Stimulated activated CD8-positive, alpha-beta memory T cell treated with anti-CD3 and anti-CD28 coated beads, Interleukin-2, amount 100 ng/mL, for 1 hour (primary cell): ENCODE measurements at places on chromosomes 7 and 10.

DNA sequence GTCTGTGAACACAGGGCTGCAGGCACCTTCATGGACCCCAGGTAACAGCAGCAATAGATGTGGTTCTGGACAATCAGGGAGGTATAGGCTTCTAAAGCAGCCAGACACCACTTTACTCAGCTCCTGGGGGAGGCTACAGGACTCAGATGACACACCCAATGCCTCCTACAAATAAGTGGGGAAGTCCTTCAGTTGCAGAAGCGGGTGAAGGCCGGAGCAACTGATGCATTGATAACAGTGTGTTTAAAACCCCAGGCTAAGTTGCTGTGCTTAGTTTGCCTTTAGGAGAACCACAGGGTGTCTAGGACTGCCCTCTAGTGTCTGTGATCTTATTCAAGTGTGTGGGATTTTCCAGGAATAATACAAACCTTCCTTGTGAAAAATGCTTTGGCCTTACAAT lies 5.9 kb upstream of the ITGA8 start:
- no peak for DNase-seq

DNA sequence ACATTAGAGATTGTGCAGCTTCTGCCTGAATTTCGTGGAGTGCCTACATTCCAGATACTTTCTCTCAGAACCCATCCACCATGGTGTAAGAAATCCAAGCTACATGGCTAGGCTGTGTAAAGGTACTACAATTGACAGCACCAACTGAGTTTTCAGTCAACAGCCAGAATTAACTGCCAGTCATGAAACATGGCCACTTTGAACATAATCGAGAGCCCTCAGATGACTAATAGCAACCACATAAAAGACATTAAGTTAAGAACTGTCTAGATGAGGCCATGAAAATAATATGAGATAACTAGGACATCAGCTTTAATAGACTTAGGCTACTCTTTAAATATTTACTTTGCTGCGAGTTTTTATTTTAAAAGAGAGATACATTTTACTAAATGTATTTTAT lies 1106.8 kb upstream of the LRRTM3 start:
- DNase-seq, result no peak

DNA sequence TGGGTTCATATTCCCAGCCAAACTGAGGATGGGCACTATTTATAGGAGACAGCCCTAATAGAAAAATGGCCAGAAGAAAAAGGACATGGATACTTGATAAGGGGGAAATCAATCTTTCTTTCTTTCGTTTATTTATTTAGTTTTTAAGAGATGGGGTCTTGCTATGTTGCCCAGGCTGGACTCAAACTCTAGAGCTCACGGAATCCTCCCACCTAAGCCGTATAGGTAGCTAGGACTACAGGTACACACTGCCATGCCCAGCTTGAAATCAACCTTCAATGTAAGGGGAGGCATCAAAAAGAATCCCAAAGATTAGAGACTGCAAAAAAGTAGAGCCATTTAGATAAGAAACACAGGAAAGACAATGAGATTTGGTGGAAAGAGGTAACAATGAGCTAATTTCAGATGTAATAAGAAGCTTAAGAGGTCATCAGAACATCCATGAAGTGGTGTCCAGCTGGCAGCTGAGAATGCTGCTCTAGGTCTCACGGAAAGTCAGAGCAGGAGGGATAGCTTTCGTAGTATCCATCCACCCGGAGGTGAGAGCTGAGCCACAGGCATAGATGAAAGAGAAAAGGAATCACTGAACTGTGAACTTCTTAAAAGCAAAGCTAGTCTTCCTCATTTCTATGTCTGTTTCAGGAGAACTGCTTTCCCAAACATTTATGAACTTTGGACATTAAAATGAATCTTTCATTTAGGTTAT lies 10.5 kb upstream of the ABLIM1 start:
- DNase-seq, result no peak

GRCh38 chr10:60042262-60042661 lies 135.9 kb upstream of the CCDC6 start:
- DNase-seq, result no peak

DNA sequence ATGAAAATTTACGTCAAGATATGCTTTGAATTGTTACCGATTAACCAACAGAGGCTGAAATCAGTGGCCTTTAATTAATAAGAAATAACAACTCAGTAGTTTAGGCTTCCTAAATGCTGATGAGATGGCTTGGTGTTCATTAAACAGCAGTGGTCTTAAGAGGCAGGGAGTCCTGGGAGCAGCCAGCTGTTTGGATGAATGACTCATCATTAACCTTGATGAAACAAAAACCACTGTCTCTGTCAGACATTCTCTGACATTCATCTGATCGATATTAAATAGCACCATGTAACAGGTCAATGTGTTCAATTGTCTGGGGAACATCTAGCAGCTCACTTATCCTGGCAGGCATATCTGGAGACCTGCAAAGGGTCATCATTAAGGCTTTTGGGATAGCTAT lies 234.2 kb upstream of the LRRN3 start:
- DNase-seq, result no peak

- no peak for DNase-seq
Observed at GRCh38 chr7:84633-85020, 107.7 kb upstream of the FAM20C start.

- no peak for DNase-seq
Observed at GRCh38 chr7:116952635-116953371, 498 bp upstream of the ST7 start.

GRCh38 chr10:23230582-23230981 lies 38.5 kb downstream of the PTF1A start:
- no peak for DNase-seq

GRCh38 chr7:55521917-55522902 lies 50.1 kb downstream of the VOPP1 start:
- DNase-seq, result no peak

DNA sequence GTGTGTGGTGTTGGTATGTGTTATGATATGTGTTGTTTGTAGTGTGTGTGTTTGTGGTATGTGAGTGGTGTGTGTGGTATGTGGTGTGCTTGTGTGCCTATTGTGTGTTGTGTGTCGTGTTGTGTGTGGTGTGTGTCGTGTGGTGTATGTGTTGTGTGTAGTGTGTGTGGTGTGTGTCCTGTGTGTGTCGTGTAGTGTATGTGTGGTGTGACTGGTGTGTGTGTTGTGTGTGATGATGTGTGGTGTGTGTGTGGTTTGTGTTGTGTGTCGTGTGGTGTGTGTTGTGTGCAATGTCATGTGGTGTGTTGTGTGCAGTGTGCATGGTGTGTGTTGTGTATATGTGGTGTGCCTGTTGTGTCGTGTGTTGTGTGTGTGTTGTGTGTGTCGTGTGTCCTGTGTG lies 144.6 kb downstream of the DNAJB6 start:
- DNase-seq, result no peak

- no peak for DNase-seq
Observed at GRCh38 chr10:109341986-109342385, 581.3 kb downstream of the XPNPEP1 start.

GRCh38 chr10:35927341-35927740 lies 285.2 kb upstream of the FZD8 start:
- DNase-seq, result no peak

- no peak for DNase-seq
Observed at GRCh38 chr7:12578930-12579640, 8.6 kb downstream of the SCIN start.

DNA sequence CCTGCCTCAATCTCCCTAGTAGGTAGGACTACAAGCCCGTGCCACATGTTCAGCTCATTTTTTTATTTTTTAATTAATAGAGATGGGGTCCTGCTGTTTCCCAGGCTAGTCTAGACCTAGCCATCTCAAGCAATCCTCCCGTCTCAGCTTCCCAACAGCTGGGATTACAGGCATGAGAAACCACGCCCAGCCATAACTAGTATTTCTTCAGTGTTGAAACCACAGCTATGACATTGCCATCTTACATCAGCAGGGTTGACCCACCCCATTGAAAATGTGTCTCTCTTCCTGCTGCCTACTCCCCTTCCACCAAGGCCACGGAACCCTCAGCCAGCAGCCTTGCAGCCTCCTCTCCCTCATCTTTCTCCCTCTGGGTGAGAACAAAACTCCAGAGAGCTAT lies 62.1 kb upstream of the ZNF746 start:
- no peak for DNase-seq

DNA sequence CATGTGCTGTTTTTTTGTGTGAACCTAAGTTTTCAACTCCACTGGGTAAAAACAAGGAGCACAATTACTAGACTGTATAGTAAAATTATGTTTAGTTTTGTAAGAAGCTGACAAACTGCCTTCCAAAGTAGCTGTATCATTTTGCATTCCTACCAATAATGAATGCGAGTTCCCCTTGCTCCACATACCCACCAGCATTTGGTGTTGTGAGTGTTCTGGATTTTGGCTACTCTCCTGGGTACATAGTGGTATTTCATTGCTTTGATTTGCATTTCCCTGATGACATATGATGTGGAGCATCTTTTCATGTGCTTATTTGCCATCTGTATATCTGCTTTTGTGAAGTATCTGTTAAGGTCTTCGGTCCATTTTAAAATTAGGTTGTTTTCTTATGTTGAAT lies 178.2 kb downstream of the HIBADH start:
- no peak for DNase-seq

- DNase-seq, result no peak
Observed at GRCh38 chr7:88391247-88391646, 84.6 kb upstream of the STEAP4 start.

DNA sequence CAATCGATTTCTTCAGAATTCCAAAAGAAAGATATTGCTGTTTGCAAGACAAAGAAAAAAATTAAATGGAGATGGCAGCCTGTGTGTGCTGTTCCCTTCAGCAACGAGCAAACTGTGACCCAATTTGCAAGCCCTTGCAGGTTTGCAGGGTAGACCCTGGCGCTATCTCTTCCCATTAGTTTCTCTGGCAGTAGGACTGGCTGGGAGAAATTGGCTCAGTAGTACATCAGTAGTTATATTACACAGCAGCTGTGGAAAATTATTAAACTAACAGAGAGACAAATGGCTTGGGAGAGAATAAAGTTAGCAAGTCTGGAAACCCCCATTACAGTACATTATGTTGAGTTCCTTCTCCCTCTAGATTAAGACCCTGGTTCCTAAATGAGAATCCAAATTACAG lies 116.4 kb upstream of the ITGB1 start:
- DNase-seq, result no peak

DNA sequence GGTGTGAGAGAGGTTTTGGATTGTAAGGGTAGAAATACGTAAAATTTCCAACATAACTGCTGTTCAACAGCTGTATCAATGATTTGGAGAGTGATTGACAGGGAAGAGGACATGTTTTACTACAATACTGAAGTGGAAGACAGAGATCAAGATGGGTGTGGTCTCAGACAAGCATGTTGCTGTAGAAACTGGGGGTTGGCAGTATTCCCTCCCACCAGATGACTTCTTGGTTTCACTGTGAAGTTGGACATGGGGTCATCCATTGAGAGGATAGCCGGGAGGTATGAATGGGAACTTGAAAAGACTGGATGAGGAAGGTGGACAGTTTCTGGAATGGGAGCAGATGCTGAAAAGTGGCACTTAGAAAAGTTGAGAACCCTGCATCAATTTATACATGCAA lies 95.3 kb upstream of the HDAC9 start:
- no peak for DNase-seq

GRCh38 chr10:5662708-5663579 lies 3.5 kb downstream of the ASB13 start:
- DNase-seq, result no peak

DNA sequence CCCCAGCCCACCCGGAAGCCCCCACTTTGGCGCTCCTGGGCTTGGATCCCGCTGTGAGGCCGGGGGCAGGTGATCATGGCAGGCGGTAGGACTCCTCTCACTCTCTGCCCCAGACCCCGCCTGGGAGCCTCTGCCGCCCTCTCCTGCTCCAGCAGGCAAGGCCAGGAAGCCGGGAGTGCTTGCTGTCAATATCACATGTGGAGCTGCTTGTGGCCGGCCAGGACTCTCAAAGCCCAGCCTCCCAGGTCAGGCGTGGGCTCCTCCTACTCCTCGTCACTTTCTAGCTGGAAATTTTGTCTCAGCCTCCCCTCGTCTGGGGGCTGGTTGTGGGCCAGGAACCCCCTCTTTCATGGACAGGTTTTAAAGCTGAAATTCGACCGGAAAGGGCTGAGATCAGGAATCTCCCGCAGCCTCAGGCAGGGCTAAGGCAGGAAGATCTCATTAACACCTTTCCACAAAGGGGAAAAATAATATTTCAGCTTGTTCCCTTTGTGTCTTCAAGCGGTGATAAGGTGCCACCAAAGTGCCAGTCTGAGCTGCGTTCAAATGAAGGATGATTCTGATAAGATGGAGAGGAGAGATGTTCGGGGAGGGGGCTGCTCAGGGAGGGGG lies 273.6 kb upstream of the PODXL start:
- no peak for DNase-seq

GRCh38 chr10:274866-275265 lies 139.6 kb downstream of the ZMYND11 start:
- no peak for DNase-seq

DNA sequence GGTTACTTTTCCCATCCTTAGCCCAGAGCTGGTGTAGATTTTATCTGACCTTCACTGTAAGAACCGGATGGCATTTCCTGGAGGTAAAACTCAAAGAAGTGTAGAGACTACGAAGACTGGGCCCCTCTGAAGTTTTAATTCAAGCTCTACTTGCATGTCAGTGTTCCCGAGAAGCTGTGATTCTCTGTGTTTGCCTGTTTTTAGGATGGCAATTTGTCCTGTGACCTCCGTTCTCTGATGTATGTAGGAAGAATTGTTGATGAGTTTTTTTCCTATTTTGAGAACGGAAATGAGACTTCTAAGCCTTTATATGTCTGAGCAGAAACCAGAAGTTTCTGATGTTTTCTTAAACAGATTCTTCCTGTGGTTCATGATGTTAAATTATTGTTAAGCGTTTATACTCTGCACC lies 94.1 kb downstream of the CDCA7L start:
- no peak for DNase-seq

DNA sequence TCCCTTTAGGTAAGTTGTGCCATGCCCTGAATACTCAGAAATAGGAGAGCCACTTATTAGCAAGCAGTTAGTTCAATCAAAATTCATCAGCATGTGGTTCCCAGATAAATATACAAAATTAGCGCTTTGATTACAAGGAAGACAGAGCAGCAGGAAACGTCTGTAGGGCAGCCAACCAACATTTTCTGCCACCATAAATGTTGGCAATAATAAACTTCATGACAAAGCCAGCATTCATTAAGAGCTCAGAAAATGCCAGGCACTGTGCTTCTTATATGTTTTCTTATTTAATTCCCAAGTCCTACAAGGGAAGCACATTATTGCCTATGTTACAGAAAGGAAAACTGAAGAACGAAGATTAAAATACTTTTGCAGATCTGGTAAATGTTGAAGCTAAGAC lies 22.0 kb upstream of the ABCB5 start:
- DNase-seq, result no peak

GRCh38 chr10:118798231-118798662 lies 43.5 kb upstream of the CACUL1 start:
- DNase-seq, result no peak

DNA sequence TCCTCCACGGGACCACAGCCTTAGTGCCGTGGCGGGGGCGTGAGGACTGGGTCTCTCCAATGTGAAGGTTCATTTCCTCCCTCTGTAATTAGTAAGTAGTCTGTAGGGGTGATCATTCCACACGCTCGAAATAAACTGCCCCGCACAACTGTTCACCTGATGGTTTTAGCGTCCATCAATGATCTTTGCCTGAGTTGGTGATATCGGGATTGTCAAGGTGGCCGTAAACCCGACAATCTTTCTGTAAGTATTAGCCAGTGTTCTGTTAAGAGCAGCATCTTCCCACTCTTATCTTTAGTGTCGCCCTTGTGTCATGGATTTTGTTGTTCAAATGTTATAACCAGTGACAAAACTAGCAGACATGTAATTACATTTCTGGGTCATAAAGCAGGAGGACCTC lies 17.7 kb downstream of the AGAP3 start:
- DNase-seq, result no peak
